ENCODE measurements at places on chromosomes 13 and 19.

GRCh38 chr19:48740164-48740972, at the start of gene RASIP1:
TSS of gene RASIP1 (minus strand) at chr19:48740610. CDS start at chr19:48740282, 328 bp downstream.
- no peak for DNase-seq

DNA sequence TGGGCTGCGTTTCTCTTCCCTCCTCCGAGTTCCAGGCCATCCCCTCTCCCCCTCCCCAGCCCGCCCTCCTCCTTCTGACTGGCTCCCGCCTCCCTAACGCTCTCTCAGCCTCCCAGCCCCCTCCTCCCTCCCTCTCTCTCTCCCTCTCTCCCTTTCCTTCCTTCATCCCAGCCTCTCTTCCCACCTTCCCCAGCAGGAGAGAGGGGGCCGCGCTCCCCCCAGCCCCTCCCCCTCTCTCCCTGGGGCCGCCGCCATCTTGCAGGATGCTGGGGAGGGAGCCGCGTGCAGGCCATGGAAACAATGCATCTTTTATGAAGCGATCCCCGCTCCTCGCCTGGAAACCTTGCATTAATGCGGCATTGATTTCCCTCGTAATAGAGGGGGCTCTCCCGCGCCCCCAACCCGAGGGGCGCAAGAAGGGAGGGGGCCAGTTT, 42.6 kb upstream of the ADGRL1 start:
- peak; percentile 82 for DNase-seq

- no peak for DNase-seq
Observed at GRCh38 chr13:112845511-112846144, 123.4 kb upstream of the MCF2L start.

GRCh38 chr13:114259974-114260373, 21.4 kb upstream of the UPF3A start:
- DNase-seq: no peak

Measured in D341Med (cell line).